ENCODE measurements at places on chromosomes 12 and 14. TPM values are rescaled to one million over a fixed set of nuclear protein-coding genes. Genes with fewer than 3 reads are reported as not detected.
A peak's percentile ranks its signal among the peaks of the same experiment; 100 is the strongest.

- no peaks in the 10 kb centered on the region for H3K4me1 ChIP-seq
- no peaks in the 10 kb centered on the region for H3K36me3 ChIP-seq
- ATAC-seq: no peak
- no peak overlapping the region for H3K27ac ChIP-seq
Observed at GRCh38 chr14:76323331-76324050, 52.4 kb upstream of the ESRRB start.

- ATAC-seq: no peak
- H3K4me3 ChIP-seq: no peak overlapping the region
- H3K4me1 ChIP-seq: no peaks in the 10 kb centered on the region
- H3K27me3 ChIP-seq: no peaks in the 10 kb centered on the region
- no peaks in the 10 kb centered on the region for H3K36me3 ChIP-seq
- no peak overlapping the region for H3K27ac ChIP-seq
Observed at GRCh38 chr14:76984297-76984696, 44.2 kb downstream of the IRF2BPL start.

- no peak for ATAC-seq
- H3K4me1 ChIP-seq: no peaks in the 10 kb centered on the region
Observed at GRCh38 chr12:113903381-113903863, 62.7 kb downstream of the RBM19 start.

GRCh38 chr12:106878804-106879203 lies 76.9 kb upstream of the TMEM263 start:
- no peak for ATAC-seq
- no peaks in the 10 kb centered on the region for H3K27me3 ChIP-seq
- no peaks in the 10 kb centered on the region for H3K4me1 ChIP-seq
- no peak overlapping the region for H3K27ac ChIP-seq
- H3K4me3 ChIP-seq: no peak overlapping the region

DNA sequence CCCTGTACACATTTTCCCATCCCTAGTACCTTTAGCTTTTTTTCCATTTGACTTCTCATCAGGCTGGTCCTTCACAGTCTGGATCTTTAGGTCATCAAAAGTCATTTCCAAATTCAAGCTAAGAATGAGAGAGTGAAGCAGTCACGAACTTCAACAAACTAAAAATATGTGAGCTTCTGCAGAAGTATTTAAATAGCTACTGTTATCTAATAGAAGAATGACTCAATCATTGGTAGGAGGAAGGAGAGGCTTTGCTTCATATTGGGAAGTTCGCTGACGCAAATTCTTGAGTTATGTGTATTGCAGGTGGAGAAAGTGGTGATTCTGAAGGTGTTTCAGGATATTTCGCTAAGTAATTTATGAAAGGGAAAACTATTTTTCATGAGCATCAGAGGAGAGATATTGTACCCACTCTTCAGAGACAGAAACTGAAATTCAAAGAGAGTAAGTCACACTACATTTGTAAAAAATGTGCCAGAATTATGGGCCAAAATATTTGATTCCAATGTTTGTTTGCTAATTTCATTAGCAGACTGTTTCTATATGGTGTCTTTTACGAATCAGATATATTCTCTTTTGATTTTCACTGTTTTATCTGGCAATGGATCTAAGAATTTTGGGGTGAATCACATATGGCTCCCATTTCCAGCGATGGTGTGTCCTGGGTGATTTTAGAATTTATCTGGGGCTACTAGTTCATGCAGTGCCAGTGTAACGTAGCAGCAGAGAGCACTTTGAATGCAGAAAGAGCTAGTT lies at the start of gene OLR1:
TSS of gene OLR1 (minus strand) at position 160 of the 756 bp plus-strand sequence. CDS start at position 105, 55 bp downstream.
- H3K36me3 ChIP-seq: no peaks in the 10 kb centered on the region
- no peaks in the 10 kb centered on the region for H3K4me1 ChIP-seq
- ATAC-seq: no peak
- no peaks in the 10 kb centered on the region for H3K27me3 ChIP-seq
- H3K4me3 ChIP-seq: no peak within 1 kb of the TSS

GRCh38 chr12:22447223-22447622 lies 97.1 kb downstream of the C2CD5 start:
- no peaks in the 10 kb centered on the region for H3K36me3 ChIP-seq
- H3K4me3 ChIP-seq: no peak overlapping the region

Gene PTPRQ
- total RNA-seq: 5.5 TPM

DNA sequence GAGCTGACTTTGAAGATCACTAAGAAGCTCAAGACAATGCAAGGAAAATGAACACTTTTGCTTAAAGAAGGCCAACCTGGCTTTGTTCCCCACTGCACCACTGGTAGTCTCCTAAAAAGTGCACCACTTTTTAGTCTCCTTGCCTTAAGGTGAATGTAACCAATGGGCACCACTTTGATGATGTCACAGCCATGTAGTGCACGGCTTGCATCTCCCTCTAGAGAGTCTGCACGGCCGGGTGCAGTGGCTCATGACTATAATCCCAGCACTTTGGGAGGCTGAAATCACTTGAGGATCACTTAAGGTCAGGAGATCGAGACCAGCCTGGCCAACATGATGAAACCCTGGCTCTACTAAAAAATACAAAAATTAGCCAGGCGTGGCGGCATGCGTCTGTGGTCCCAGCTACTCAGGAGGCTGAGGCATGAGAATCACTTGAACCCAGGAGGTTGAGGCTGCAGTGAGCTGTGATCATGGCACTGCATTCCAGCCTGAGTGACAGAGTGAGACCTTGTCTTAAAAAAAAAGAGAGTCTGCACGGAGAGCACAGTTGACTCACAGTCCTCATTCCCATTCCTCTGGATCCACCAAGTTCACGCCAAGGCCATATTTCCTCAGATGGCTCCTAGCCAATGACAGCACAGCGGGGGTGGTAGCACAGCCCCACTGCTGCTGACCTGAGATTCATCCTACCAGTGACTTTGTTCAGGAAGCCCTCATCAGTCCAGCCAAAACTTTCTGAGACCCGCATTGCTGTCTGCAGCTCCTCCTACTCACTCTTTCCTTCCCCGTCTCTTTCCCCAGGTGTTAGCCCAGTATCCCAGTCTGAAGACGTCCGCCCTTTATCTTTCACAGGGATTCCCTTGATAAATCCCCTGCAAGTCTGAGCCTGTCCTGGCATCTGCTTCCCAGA lies 16.5 kb upstream of the IFT81 start:
- H3K27ac ChIP-seq: peak overlapping the region; percentile 88
- H3K4me1 ChIP-seq: peaks cover 5% of the 10 kb centered on the region
- H3K36me3 ChIP-seq: no peaks in the 10 kb centered on the region

Gene GSC
- total RNA-seq: not detected

Gene TC2N
- 23.0 TPM for total RNA-seq

DNA sequence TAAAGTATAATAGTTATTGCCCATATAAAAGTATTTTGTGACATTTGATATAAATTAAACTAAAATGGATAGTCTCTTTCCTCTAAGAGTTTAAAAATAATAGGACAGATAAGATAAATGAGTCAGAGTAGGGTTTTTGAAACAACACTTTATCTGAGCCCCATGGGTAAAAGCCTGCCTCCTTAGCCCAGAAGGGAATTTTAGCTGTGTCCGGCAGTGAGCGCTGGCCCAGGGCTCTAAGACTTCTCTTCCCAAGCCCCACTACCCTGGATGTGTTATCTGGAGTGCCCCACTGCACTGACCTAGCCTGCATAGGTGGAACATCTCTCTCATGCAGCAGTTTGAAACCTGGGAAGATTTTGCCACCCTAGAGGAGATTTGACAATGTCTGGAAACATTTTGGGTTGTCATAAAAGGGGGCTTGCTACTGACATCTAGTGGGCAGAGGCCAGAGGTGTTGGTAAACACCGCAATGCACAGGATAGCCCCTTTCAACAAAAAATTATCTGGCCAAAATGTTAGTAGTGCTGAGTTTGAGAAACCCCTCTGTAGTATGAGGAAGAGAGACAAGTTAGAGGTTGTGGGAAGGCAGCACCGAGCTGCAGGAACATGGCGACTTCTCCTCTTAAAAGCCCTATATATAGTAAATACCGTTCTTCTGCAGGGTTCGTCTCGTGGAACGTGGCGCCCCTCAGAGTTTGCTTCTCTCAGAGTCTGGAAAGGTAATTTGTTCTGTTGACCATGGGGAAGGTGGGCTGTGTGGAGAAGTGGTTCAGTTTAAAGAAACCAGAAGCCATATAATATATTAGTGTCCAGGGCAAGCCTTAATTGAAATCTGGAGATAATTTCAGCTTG lies 29.3 kb upstream of the ATF1 start:
- H3K4me1 ChIP-seq: no peaks in the 10 kb centered on the region
- H3K27ac ChIP-seq: no peak overlapping the region

- no peaks in the 10 kb centered on the region for H3K27me3 ChIP-seq
- ATAC-seq: no peak
- no peaks in the 10 kb centered on the region for H3K36me3 ChIP-seq
- H3K4me3 ChIP-seq: no peak overlapping the region
Observed at GRCh38 chr14:94157197-94157596, 16.9 kb upstream of the PPP4R4 start.

GRCh38 chr12:6773590-6774351 lies 1.5 kb downstream of the LAG3 start:
- no peaks in the 10 kb centered on the region for H3K27me3 ChIP-seq
- no peaks in the 10 kb centered on the region for H3K4me1 ChIP-seq
- no peak overlapping the region for H3K27ac ChIP-seq
- no peak for ATAC-seq

Gene GYS2
- not detected for total RNA-seq

GRCh38 chr12:53071591-53072551 lies 7.3 kb downstream of the SPRYD3 start:
- peak overlapping the region; percentile 79 for H3K27ac ChIP-seq
- peak overlapping the region; percentile 18 for H3K4me3 ChIP-seq
- ATAC-seq: peak; percentile 49

Gene MMP19
- 29.5 TPM for total RNA-seq

GRCh38 chr12:122614839-122615238 lies 87.8 kb downstream of the KNTC1 start:
- H3K36me3 ChIP-seq: peaks cover 28% of the 10 kb centered on the region
- peaks cover 4% of the 10 kb centered on the region for H3K4me1 ChIP-seq
- ATAC-seq: no peak
- H3K27ac ChIP-seq: peak overlapping the region; percentile 86

Gene CLEC2D
- 2.3 TPM for total RNA-seq

Gene KRT78
- total RNA-seq: 1.4 TPM

DNA sequence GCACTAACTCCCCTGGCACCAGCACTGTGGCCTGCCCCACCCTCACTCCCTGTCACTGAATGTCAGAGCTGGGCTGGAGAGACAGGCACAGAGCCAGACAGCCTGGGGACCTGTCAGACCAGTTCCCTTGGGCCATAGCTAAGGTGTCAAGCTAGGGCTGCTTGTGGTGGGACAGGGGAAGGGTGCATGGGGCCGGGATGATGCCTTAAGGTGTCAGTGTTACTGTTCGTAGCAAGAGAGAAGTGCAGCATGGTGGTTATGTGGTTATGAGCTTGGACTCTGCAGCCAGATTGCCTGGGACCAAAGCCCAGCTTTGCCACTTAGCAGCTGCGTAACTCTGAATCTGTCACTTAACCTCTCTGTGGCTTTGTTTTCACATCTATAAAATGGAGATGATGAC lies 3.8 kb downstream of the RAPGEF3 start:
- H3K4me3 ChIP-seq: peak overlapping the region; percentile 72
- no peak for ATAC-seq
- peaks cover 12% of the 10 kb centered on the region for H3K4me1 ChIP-seq

GRCh38 chr14:80954687-80955299 lies 628 bp upstream of the TSHR start:
- no peak overlapping the region for H3K27ac ChIP-seq
- H3K27me3 ChIP-seq: peaks cover 20% of the 10 kb centered on the region
- no peaks in the 10 kb centered on the region for H3K4me1 ChIP-seq
- peak overlapping the region; percentile 54 for H3K4me3 ChIP-seq
- peak; percentile 91 for ATAC-seq

Gene CSRP2
- 157 TPM for total RNA-seq

Gene MIPOL1
- 32.8 TPM for total RNA-seq

Gene PRKD1
- total RNA-seq: 14.3 TPM

Data from gastroesophageal sphincter (tissue), 4 donors.